Stimulated activated CD4-positive, alpha-beta T cell treated with anti-CD3 and anti-CD28 coated beads, Interleukin-4, amount 100 ng/mL, for 1 hour (primary cell): ENCODE measurements at places on chromosomes 2 and 18.

DNA sequence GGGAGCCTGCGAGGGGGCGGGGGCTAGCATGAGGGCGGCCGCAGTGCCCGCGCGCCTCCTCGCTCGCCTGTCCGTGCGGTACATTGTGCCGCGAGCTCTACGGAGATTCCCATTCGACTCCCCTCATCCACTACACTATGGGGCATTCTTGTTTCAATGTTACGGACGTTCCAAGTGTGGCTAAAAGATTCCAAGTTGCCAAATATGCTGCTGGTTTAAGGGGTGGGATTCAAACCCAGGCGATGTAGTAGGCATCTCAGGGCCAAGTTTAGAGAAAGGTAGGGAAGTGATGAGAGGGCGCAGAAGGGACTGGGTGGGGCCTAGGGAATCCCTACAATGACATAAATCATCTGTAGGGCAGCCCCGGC lies 10.0 kb upstream of the CRYBA2 start:
- no peak for DNase-seq

- DNase-seq: no peak
Observed at GRCh38 chr2:14358339-14358738, 274.2 kb upstream of the LRATD1 start.

GRCh38 chr18:53472546-53472945 lies 751.9 kb downstream of the MBD2 start:
- DNase-seq: no peak

DNA sequence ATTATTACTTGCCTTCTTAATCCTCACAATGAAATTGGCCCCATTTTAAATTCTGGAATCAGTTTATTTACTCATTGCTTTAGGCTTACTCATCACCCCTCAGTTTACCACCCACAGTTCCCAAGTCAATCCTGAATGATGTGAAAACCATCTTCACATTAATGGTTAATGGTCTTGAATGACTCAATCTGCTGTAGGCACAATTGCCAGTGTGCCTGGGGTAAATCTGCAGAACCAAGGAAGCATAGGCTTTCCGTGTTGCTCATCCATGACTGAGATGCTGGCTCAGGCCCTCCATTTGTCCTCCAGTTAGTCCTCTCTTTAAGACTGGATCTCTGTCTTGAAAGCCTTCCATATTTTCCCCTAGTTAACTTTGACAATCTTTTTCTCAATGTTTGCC lies 164.5 kb downstream of the PMAIP1 start:
- DNase-seq: no peak

- DNase-seq: no peak
Observed at GRCh38 chr2:160909781-160910242, 250.4 kb upstream of the TANK start.

- DNase-seq: no peak
Observed at GRCh38 chr2:3493615-3494007, 25.7 kb downstream of the ADI1 start.

DNA sequence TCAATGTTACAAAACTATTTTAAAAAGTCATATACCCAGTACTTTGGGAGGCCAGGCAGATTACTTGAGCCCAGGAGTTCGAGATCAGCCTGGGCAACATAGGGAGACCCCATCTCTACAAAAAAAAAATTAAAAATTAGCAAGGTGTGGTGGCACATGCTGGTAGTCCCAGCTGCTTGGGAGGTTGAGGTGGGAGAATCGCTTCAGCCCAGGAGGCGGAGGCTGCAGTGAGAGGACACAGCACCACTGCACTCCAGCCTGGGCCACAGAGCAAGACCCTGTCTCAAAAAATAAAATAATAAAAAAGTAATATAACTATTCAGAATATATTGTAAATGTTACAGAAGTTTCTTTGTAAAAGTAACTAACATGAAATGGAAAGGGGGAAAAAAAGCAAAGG lies 1.9 kb downstream of the PASK start:
- no peak for DNase-seq
